T-helper 9 cell (primary cell): ENCODE measurements at places on chromosomes 12 and 14.

DNA sequence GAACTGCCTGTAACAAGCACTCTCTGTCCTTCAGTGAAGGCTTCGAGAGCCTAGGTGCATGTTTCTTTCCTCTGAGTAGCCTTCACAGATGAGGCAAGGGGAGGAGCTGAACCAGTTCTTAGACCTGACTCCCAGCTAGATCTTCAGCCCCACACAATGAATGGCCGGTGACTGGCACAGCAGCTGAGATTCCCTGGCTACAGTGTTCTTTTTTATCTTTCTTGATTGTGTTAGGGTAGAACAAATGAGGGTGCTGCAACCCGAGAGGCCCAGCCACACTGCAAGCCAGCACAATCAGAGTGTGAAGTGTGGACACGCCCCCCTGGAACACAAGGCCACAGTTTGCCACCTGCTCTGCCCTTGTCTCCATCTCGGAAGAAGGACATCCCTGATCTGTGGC is 19.1 kb upstream of the COL2A1 start:
- no peak for DNase-seq

DNA sequence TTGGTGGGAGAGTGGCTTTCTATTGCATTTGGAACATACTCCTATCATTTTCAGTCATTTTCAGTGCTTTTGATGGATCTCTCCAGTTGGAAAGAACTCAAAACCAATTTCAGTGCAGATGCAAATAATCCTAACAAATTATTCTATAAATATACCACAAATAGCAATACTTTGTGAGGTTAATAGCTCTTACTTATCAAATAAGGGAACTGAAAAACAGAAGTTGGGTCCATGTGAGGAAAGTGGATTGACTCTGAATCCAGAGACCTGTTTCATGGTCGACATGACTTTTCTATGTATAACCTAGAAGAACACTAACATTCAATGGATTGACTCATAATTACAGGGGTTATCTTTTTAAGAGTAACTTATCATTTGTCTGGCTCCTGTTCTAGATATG is 248.6 kb downstream of the EGLN3 start:
- no peak for DNase-seq

GRCh38 chr12:114013575-114014345 is 47.6 kb upstream of the RBM19 start:
- no peak for DNase-seq

- DNase-seq: no peak
Observed at GRCh38 chr12:52926596-52927234, 21.8 kb upstream of the KRT8 start.

DNA sequence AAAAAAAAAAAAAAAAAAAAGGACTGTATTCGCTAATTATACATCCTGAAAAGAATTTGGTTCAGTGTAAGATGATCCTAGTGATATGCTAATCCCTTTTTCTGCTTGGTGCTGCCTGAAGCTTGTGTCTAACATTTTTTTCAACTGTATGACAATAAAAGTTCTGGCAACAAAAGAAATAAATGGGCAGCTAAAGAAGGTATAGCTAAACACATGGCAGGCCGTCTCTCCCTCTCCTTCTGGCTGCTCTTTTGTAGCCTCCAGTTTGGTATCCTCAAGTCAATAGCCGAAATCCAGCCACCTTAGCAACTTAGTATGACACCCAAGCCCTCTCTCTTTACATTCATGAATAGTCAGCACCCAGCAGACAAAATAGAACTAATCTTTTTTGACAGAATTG is 198.3 kb upstream of the OTX2 start:
- DNase-seq: no peak

- no peak for DNase-seq
Observed at GRCh38 chr12:31226639-31227038, 99.3 kb downstream of the SINHCAF start.

DNA sequence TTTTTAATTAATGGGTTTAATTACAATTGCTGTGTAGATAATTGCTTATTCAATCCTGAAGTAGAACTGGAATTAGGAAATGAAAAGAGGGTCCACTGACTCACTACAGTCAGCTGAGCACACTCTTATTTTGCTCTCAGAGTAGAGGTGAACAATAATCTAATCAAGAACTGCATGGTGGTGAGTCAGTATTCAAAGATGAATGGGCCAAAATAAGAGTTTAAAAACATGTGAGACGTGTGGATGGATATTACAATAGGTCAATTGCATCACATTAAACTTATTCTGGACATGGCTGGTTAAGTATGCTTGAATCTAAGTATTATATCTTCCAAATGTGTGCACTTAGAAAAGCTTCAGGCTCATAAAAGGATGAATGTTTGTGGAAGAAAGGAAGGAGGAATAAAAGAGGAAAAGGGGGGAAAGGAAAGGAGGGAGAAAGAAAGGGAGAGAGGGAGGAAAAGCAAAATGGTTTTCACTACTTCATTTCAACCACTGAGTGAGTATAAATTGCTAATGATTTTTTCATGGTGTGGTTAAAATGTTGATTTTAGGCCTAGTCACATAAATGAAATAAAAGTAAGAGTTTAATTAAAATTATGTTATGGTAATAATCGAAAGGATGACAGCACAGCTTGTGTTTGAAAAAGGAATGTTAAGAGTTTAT is 27.0 kb upstream of the EEA1 start:
- DNase-seq: no peak
